ENCODE measurements at places on chromosomes 4 and X. TPM values are rescaled to one million over a fixed set of nuclear protein-coding genes. Genes with fewer than 3 reads are reported as not detected.

Gene CYSLTR1
- total RNA-seq = not detected

Gene TSPAN7
- 21.4 TPM for total RNA-seq

Gene CSAG3
- total RNA-seq = not detected

GRCh38 chr4:2070421-2071251, 11.5 kb downstream of the NAT8L start:
- no peak for DNase-seq

GRCh38 chr4:153488006-153488891, 22.1 kb downstream of the TMEM131L start:
- no peak for DNase-seq

Gene TRIM2
- 4.2 TPM for total RNA-seq

Data from HepG2 (cell line).